Activated T-cell treated with anti-CD3 and anti-CD28 coated beads, Interleukin-2, amount 50 U/mL, for 72 hours (primary cell): ENCODE measurements at places on chromosomes 7 and 10.

- H3K36me3 ChIP-seq: no peaks in the 10 kb centered on the region
- H3K4me3 ChIP-seq: no peak overlapping the region
- no peak for DNase-seq
- H3K27me3 ChIP-seq: no peaks in the 10 kb centered on the region
Observed at GRCh38 chr10:92149261-92149660, 141.6 kb downstream of the CPEB3 start.

GRCh38 chr10:109958059-109958458 lies 34.7 kb upstream of the XPNPEP1 start:
- no peak overlapping the region for H3K27ac ChIP-seq
- H3K36me3 ChIP-seq: no peaks in the 10 kb centered on the region
- H3K4me1 ChIP-seq: peaks cover 13% of the 10 kb centered on the region
- no peak for DNase-seq
- no peaks in the 10 kb centered on the region for H3K27me3 ChIP-seq

DNA sequence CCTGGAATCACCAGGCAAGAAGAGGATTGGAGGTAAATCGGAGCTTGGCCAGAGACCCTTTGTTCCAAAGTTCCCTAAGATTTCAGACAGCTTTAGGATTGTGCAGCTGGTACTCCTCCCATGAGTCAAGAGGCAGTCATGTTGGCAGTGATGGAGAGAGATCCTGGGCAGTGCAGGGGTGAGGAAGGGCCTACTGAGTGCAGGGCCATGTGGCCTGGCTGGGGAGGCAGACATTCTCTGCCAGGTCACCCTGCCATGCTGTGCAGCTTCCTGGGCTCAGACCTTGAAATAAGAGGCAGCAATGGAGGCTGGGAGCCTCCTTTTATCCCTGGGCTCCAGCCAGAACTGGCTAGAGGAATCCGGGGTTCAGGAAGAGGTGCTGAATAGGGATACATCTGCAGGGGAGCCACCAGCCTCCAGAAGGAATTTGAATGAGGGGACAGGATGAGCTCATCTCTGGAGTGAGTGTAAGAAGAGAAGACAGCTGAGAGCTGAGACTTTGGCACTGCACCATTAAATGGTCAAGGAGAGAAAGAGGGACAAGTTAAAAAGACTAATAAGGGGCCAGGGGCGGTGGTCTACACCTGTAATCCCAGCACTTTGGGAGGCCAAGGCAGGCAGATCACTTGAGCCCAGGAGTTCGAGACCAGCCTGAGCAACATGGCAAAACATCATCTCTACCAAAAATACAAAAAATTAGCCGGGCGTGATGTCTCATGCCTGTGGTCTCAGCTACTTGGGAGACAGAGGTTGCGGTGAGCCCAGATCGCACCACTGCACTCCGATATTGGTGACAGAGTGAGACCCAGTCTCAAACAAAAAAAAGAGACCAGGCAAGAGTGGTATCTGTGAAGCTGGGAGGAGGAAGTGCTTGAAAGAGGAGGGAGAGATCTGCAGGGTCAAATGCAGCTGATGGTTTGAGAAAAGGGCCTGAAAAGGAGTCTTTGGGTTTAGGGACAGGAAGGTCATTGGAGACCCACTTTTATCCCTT lies 12.0 kb downstream of the SFTPD start:
- DNase-seq: no peak
- H3K36me3 ChIP-seq: no peaks in the 10 kb centered on the region
- no peak overlapping the region for H3K27ac ChIP-seq
- no peak overlapping the region for H3K4me3 ChIP-seq
- peaks cover 8% of the 10 kb centered on the region for H3K27me3 ChIP-seq

- H3K4me1 ChIP-seq: no peaks in the 10 kb centered on the region
- no peaks in the 10 kb centered on the region for H3K36me3 ChIP-seq
- H3K27me3 ChIP-seq: no peaks in the 10 kb centered on the region
- DNase-seq: no peak
- H3K27ac ChIP-seq: no peak overlapping the region
- no peak overlapping the region for H3K4me3 ChIP-seq
Observed at GRCh38 chr10:18351421-18351820, 211.2 kb downstream of the CACNB2 start.

- no peaks in the 10 kb centered on the region for H3K36me3 ChIP-seq
- H3K4me1 ChIP-seq: no peaks in the 10 kb centered on the region
- H3K27me3 ChIP-seq: peaks cover 13% of the 10 kb centered on the region
- H3K4me3 ChIP-seq: no peak overlapping the region
Observed at GRCh38 chr7:96100737-96101136, 221.2 kb downstream of the SLC25A13 start.

DNA sequence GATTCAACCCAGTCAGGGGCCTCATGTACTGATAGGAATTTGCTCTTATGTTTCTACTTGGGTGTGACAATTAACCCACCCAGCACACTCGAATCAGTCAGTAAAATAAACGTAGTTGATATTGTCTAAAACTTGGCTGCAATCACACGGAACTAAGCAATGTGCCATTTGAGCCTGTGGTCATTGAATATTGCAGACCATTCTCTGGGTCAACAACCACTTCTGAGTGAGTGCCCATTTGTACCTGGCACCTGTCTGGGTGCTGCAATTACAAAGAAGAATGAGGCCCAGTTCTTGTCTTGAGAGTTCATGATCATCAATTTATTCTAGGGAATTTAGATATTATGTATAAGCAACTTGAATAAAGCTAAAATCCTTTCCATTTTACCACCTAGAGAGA lies 29.8 kb downstream of the NPY start:
- no peak overlapping the region for H3K4me3 ChIP-seq
- H3K27ac ChIP-seq: no peak overlapping the region
- DNase-seq: no peak

DNA sequence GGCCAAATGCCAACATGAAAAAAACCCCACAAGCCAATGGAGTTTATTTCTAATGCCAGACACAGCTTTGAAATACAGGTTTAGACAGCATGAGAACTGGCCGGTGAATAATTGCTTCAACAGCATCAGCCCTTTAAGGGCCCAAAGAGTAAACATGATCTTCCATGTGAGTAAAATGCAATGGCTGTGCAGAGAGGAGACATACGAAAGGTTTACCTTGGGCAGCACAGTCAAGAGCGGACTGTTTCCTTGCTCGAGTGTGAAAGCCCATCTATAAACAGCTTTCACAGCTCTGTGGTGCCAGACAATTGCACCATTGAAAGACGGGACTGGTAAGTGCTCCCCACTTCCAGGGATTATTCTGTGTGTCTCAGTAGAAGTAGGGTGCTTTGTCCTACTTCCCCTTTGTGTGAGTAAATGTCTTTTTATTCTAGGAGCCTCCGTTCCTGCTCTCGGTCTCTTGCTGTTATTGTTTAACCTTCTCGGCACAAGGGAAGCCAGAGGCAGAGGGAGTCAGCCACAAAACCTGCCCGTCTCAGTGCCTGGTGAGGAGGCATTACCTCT lies 77.8 kb upstream of the KAT6B start:
- H3K4me3 ChIP-seq: no peak overlapping the region
- H3K27me3 ChIP-seq: no peaks in the 10 kb centered on the region
- H3K4me1 ChIP-seq: peaks cover 8% of the 10 kb centered on the region
- no peak for DNase-seq

GRCh38 chr7:42198974-42199668 lies 37.9 kb downstream of the GLI3 start:
- peaks cover 8% of the 10 kb centered on the region for H3K27me3 ChIP-seq
- DNase-seq: no peak

GRCh38 chr10:132420981-132421846 lies 24.2 kb downstream of the PWWP2B start:
- DNase-seq: peak; percentile 25
- H3K4me3 ChIP-seq: peak overlapping the region; percentile 67
- no peaks in the 10 kb centered on the region for H3K36me3 ChIP-seq
- H3K4me1 ChIP-seq: peaks cover 8% of the 10 kb centered on the region
- no peaks in the 10 kb centered on the region for H3K27me3 ChIP-seq
- peak overlapping the region; percentile 38 for H3K27ac ChIP-seq

GRCh38 chr7:124813994-124814798 lies 48.6 kb upstream of the GPR37 start:
- DNase-seq: no peak
- no peak overlapping the region for H3K4me3 ChIP-seq
- no peaks in the 10 kb centered on the region for H3K4me1 ChIP-seq
- H3K27ac ChIP-seq: no peak overlapping the region
- no peaks in the 10 kb centered on the region for H3K27me3 ChIP-seq

DNA sequence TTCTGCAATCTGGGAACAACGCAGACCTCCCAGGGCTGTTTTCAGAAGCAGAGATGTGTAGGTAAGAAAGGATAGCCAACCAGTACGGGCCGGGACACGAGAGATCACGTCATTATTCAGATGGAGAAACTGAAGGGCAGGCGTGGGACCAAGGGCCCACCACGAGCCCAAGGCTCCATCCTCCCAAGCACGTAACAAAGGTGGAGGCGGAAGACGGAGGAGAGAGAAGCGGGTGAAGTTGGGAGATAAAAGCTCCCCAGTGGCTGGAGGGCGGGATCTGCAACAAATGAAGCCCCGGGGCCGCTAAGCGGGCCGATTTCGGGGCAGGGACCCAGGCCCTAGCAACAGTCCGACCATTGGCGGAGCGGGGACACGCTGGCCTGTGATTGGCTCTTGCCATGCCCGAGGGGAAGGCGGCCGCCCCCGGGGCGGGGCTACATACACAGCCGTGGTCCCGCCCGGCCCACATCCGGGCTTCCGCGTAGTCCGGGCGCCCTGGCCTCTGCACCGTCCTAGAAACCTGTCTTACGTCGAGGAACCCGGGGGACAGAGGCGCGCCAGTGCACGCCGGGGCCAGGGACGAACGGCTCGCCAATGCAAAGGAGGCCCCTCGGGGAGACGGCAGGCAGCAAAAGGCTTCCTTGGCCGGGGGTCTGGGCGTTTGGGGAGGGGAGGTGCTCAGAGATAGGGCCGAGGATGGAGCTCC lies 15.5 kb downstream of the HSPB1 start:
- H3K36me3 ChIP-seq: peaks cover 2% of the 10 kb centered on the region
- DNase-seq: peak; percentile 98
- peaks cover 38% of the 10 kb centered on the region for H3K4me1 ChIP-seq
- H3K27me3 ChIP-seq: no peaks in the 10 kb centered on the region
- peak overlapping the region; percentile 83 for H3K4me3 ChIP-seq

- peak overlapping the region; percentile 3 for H3K27ac ChIP-seq
- H3K4me1 ChIP-seq: peaks cover 99% of the 10 kb centered on the region
- H3K36me3 ChIP-seq: peaks cover 3% of the 10 kb centered on the region
Observed at GRCh38 chr10:104330168-104331110, 7.8 kb downstream of the ITPRIP start.

GRCh38 chr7:90229682-90230081 lies 15.3 kb upstream of the CFAP69 start:
- H3K4me1 ChIP-seq: no peaks in the 10 kb centered on the region
- no peak overlapping the region for H3K4me3 ChIP-seq
- no peaks in the 10 kb centered on the region for H3K36me3 ChIP-seq
- H3K27ac ChIP-seq: no peak overlapping the region
- DNase-seq: no peak

DNA sequence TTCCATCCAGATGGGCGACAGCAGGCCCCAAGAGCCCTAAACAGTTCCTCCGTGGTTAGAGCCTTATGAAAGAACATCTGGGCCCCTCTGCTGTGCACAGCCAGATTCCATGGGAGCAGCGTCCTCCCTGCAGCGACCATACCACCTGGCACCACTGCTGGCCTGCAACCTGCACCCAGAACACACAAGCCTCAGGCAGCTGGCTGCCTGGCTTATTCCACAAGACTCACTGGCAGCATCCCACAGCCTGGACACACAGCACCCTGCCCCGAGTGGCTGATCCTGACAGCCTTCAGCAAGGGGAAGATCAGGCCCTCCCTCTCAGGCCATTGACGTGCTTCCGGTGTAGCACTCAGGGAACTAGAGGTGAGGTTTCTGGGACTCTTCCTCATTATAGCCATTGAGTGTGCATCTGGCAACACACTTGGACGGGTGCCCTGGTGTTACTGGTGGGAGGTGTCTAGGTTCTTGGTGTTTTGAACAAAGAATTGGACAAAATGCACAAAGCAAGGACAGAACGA lies 33.7 kb upstream of the ERCC6 start:
- no peak overlapping the region for H3K27ac ChIP-seq
- no peak overlapping the region for H3K4me3 ChIP-seq
- H3K27me3 ChIP-seq: peaks cover 26% of the 10 kb centered on the region
- peaks cover 3% of the 10 kb centered on the region for H3K36me3 ChIP-seq

DNA sequence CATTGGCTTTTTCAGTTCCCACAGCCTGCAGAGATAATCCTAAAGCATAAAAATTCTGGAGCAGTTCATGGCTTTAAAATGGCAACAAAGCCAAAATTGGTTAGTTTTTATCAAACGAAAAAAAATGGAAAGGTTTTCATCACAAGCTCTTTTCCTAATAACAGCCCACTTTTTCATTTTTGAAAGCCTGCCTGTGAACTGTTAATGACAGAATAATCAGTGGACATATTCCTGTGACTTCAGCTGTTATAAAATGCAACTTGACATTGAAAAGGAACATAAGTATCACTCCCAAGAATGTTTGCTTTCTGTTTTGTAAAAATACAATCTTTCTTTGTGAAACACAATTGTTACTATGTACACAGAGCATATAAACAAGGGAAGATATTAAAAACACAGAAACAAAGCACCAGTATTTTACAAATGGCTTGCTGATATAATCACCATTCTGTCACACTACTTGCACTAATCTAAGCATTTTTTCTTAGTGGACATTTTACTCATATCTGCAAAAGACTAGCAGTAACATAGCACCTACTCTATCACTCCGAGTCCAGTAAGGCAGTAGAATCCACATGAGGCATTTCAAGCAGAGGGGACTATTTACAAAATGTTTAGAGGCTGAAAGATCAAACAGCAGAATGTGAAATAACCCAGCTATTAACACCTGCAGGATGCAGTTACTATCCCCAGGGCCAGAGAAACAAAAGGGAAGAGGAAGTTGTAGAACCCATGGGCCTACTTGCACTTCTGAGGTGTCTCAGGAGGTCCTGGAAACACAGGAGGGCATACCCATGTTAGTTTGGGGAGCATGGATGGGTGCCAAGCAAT lies 26.4 kb downstream of the MACC1 start:
- DNase-seq: no peak
- no peaks in the 10 kb centered on the region for H3K27me3 ChIP-seq
- H3K36me3 ChIP-seq: peaks cover 3% of the 10 kb centered on the region
- H3K4me3 ChIP-seq: no peak overlapping the region
- no peak overlapping the region for H3K27ac ChIP-seq
- H3K4me1 ChIP-seq: no peaks in the 10 kb centered on the region

DNA sequence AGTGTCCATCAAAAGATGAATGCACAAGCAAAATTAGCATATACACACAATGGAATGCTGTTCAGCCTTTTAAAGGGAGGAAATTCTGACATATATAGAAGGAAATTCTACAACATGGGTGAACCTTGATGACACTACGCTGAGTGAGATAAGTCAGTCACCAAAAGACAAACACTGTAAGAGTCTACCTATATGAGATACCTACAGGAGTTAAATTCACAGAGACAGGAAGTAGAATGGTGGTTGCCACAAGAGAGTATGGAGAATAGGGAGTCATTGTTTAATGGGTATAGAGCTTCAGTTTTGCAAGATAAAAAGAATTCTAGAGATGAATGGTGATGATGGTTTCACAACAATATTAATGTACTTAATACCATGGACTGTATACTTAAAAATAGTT lies 51.8 kb downstream of the HERC4 start:
- peak overlapping the region; percentile 6 for H3K27ac ChIP-seq
- no peak for DNase-seq
- no peaks in the 10 kb centered on the region for H3K4me1 ChIP-seq
- no peak overlapping the region for H3K4me3 ChIP-seq
- H3K27me3 ChIP-seq: no peaks in the 10 kb centered on the region

GRCh38 chr10:119368991-119369869 lies 161.9 kb downstream of the GRK5 start:
- no peak overlapping the region for H3K4me3 ChIP-seq
- no peaks in the 10 kb centered on the region for H3K36me3 ChIP-seq
- no peaks in the 10 kb centered on the region for H3K27me3 ChIP-seq
- H3K27ac ChIP-seq: no peak overlapping the region
- DNase-seq: no peak

- peak overlapping the region; percentile 69 for H3K4me3 ChIP-seq
- H3K36me3 ChIP-seq: no peaks in the 10 kb centered on the region
- H3K27ac ChIP-seq: peak overlapping the region; percentile 24
- DNase-seq: no peak
- peaks cover 82% of the 10 kb centered on the region for H3K27me3 ChIP-seq
Observed at GRCh38 chr10:117166418-117167345, 28.6 kb upstream of the VAX1 start.
